Mammary epithelial cell (primary cell): ENCODE measurements at places on chromosomes 2 and 18. TPM values are rescaled to one million over a fixed set of nuclear protein-coding genes. Genes with fewer than 3 reads are reported as not detected.

The CPLX4 gene
- not detected in 2 replicates for total RNA-seq

The TDRD15 gene
- not detected in 2 replicates for total RNA-seq

The LRRTM1 gene
- not detected in 2 replicates for total RNA-seq

The LRP1B gene
- 0.13 and 0.16 TPM in 2 replicates for total RNA-seq

The NCKAP5 gene
- 9.3 TPM for total RNA-seq
